Stimulated activated CD4-positive, alpha-beta T cell treated with anti-CD3 and anti-CD28 coated beads, TNF-alpha, amount 100 ng/mL, for 24 hours (primary cell): ENCODE measurements at places on chromosomes 2 and 18.

GRCh38 chr2:189862751-189863150 is 78.5 kb downstream of the PMS1 start:
- no peak for DNase-seq

DNA sequence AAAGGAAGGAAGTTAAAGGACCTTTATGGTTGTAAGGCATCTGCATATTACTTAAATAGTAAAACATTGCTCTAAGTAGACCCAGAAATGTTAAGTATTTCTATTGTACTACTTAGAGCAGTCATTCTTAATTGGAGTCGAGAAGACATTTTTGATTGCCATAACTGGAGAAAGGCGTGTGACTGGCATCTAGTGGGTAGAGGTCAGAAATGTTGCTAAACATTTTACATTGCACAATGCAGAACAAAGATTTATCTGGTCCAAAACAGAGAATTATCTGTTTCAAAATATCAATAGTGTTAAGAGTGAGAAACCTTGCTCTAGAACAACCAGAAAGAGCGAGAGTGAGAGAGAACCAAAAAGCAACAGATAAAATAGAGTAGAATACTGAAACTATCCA is 23.3 kb upstream of the ROCK1 start:
- DNase-seq: no peak

DNA sequence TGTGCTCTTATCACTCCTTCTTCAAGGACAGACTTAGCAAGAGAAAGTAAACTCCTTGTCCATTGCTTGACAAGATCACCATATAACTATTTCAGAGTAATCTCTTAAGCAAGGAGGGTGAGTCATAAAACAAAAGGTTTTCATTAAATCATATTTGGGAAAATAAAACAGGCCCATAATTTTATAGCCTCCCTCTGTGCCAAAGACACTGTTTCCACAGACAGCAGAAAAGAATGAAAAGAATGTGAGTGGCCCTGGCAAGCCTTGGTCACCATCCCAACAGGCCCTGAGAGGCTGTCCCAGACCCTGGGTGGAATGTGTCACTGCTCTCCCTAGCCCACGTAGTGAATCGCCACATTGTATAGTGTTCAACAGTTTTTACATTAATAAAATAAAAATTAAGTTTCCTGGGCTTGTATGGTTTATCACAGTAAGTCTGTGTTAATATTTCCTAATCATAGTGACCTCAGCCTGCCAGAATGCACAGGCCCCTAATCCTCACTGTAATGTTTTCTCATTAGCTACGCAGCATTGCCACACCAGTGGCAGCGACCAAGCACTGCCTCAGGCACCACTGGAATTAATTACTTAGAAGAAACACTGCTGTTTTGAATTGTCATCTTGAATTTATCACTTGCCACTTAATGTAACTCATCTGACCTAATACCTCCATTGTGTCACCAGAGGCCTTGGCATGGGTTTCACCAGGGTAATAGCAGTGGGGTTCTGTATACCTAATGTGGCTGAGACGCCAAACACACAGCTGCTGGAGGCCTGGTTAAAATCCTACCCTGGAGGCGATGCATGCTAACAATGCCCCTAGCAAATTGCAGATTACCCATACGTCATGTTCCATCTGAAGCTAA is 401.9 kb downstream of the LNPK start:
- DNase-seq: no peak

GRCh38 chr2:67256892-67257291 is 140.2 kb upstream of the ETAA1 start:
- no peak for DNase-seq

DNA sequence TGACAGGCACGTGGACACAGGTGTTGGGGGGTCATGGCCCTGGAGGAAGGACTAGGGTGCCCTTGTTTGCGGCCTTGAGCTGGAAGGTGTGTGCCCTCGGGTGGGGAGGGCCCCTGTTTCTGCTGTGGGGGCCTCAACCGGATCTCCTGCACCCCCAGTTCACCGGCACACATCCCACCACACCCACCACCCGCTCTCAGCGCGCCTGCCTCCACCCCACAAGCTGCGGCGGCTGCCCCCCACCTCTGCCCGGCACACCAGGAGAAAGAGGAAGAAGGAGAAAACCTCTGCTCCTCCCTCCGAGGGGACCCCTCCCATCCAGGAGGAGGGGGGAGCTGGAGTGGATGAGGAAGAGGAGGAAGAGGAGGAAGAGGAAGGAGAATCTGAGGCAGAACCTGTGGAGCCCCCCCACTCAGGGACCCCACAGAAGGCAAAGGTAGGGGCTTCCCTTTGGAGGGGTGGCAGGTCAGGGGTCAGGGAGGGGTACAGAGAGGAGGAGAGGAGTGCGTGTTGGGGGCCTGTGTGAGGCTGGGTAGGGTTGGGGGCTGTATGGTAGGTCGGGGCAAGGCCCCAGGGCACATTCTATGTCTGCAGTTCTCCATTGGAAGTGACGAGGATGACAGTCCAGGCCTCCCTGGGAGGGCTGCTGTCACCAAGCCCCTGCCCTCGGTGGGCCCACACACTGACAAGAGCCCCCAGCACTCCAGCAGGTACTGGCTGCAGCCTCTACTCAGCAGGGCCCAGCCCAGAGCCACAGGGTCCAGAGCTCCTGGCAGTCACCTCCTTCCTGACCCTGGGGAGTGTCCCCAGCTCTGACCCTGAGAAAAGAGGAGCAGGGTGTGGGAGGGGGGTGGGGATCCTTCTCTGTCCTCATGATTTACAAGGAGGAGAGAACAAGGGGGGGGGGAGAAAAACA is 1.8 kb downstream of the SLC4A3 start:
- DNase-seq: no peak

DNA sequence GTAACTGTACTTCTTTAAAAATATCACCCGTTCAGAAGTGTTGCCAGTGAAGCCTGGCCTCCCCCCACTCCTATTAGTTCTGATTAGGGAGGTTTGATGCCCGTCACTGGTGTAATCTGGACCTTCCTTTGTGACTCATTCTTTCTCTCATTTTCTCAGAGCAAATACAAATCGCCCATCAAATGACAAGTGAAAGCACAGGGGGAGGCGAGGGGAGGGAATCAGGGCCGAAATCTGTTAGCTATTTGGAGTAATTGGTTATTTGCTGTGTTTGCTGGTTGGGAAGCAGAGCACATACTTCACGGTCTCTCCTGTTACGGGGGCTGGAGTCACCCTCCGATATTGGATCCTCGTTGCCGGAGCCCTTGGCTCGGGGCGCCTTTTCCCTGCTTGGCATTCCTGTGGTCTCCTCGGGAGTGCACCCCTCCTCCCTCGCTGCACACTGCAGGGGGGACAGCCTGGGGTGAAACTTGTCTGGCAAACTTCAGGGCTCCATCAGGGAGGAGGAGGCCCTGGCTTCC is 178.1 kb downstream of the DYSF start:
- no peak for DNase-seq

DNA sequence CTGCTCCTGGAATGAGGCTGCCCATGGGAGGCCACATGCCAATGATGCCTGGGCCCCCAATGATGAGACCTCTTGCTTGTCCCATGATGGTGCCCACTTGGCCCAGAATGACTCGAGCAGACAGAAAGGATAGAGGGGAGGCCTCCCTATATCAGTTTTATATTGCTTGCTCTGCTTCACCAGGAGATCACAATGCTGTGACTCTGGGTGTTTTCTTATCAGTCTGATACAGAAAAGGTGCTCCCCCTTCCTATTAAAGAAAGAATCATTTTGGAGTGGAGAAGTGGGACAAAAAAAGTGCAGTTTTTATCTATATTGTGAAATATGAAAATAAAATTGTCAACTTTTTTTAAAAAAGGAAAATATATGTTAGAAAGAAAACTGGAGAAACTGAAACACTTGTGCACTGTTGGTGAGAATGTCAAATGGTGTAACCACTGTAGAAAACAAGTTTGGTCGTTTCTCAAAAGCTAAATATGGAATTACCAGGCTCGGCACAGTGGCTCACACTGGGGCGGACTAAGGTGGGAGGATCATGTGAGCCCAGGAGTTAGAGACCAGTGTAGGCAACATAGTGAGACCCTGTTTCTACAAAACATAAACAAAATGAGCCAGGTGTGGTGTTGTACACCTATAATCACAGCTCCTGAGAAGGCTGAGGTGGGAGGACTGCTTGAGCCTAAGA is 21.8 kb downstream of the LPIN2 start:
- no peak for DNase-seq

- no peak for DNase-seq
Observed at GRCh38 chr2:109299536-109299935, 170.5 kb downstream of the SH3RF3 start.

GRCh38 chr2:60764736-60765534 is 8.9 kb downstream of the PAPOLG start:
- no peak for DNase-seq
